ENCODE measurements at places on chromosomes 6 and 20.
A peak's percentile ranks its signal among the peaks of the same experiment; 100 is the strongest.

DNA sequence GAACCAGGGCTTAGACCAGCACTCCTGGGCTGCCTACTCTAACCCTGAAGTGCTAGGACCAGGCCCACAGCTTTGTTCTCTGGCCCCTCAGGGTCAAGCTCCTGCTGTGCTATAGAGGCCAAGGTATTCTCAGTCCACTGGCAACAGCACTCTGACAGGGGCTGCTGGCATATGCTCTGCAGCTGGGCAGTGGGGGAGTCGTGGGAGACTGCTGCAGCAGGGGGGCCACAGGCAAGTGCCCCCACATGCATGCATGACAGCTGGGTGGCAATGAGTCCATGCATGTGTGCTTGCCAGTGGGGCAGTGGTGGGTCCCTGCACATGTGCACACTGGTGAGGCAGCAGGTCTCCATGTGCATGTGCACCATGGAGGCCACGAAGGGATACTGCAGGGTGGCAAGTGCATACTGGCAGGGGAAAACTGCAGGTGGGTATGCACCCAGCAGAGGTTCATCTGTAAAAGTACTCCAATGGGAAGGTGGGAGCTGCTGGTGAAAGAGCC lies 364.9 kb upstream of the IRAK1BP1 start:
- no peak for DNase-seq

- no peak for DNase-seq
Observed at GRCh38 chr6:3194535-3195419, 32.7 kb downstream of the TUBB2B start.

DNA sequence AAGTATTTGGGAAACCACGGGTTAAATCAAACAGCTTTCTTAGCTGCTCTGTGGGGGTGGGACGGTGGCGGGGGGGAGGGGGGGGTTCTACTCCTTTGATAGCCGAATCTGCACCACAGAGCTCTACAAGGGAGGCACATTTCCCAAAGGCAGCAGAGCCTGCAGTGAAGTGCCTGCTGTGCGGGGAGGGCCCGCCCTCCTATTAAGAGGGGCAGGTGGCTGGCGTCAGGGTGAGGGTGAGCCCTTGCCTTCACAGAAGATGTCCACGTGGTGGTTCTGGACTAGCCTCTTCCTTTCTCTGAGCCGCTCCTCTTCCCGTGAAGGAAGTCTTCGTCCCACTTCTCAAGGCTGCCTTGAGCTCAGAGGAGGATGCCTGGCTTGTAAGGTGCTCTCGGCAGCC lies 174.9 kb upstream of the THBS2 start:
- DNase-seq = no peak

DNA sequence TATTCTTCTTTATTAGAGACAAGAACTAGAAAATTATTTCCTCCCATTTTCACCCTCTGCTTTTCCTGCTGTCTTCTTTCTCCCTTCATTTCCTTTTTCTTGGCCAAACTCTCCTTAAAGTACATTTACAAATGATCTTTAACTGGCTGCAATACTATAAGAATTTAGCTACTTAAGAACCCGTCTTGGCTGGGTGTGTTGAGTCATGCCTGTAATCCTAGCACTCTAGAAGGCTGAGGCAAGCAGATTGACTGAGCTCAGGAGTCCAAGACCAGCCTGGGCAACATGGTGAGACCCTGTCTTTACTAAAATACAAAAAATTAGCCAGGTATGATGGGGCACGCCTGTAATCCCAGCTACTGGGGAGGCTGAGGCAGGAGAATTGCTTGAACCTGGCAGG lies 39.3 kb upstream of the SRPK1 start:
- no peak for DNase-seq

DNA sequence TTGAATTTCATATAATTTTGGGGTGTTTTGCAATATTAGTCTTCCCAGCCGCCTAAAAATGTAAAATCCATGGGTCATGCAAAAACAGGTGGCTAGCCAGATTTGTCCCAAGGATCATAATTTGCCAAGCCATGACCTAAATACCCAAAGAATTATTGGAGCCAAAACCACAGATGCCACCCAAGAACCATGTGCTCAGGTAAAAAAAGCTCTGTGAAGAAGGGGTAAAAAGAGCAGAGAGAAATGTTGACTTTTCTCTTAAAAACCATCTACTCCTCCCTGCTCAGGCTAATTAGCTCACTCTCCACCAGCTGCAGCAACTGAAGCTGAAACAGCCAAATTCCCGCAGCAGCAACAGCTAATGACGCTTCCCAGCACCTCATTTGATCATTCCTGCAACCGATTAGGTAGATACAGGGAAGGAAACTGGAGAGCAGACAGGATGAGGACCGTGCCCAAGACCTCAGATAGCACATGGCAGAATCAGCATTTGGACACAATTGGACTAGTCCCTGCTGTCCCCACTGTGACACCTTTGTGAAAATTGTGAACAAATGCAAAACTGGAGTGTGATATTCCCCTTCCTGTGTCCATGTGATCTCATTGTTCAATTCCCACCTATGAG lies 107.9 kb upstream of the NXT1 start:
- no peak for DNase-seq

- DNase-seq = no peak
Observed at GRCh38 chr6:140041571-140042332, 667.3 kb upstream of the CITED2 start.

- no peak for DNase-seq
Observed at GRCh38 chr6:166446146-166446545, 63.4 kb upstream of the MPC1 start.

DNA sequence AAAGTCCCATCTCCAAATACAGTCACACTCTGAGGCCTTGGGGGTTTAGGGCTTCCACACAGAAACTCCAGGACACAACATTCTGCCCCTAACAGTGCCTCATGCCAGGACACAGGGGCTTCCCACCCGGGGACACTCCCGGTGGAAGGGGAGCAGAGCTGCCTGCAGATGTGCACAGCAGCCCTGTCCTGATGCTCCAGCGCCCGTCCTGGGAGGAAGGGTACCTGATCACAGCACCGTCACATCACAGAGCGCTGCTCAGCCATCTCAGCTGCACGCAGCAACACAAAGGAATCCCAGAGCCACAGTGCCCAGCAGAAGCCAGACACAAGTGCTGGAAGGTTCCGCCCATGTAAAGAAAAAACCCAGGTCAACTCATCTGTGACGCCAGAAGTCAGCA lies 156.7 kb downstream of the TAF4 start:
- no peak for DNase-seq

DNA sequence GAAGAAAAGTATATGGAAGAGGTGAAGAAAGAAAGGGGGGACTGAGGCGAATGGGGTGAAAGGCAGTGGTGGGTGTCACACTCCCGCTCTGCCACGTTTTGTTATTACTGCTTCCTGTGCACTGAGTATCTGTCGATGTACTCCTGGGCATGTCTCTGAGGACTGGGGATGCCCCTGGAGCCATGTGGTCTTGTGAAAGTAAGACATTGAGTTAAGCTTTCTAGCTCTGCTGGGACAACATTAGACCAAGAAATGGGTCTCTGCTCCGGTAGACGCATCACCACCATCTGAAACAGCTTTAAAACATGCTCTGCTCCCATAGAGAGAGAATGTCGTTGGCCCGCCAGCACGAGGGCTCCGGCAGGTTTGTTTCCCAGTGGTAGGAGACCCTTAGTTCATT lies 40.0 kb downstream of the IRF4 start:
- DNase-seq = no peak

DNA sequence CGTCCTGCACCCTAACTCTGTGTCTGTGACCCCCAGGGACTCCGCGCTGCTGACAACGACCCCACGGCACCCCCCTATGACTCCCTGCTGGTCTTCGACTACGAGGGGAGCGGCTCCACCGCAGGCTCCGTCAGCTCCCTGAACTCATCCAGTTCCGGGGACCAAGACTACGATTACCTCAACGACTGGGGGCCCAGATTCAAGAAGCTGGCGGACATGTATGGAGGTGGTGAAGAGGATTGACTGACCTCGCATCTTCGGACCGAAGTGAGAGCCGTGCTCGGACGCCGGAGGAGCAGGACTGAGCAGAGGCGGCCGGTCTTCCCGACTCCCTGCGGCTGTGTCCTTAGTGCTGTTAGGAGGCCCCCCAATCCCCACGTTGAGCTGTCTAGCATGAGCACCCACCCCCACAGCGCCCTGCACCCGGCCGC lies 129.0 kb downstream of the TAF4 start:
- no peak for DNase-seq

DNA sequence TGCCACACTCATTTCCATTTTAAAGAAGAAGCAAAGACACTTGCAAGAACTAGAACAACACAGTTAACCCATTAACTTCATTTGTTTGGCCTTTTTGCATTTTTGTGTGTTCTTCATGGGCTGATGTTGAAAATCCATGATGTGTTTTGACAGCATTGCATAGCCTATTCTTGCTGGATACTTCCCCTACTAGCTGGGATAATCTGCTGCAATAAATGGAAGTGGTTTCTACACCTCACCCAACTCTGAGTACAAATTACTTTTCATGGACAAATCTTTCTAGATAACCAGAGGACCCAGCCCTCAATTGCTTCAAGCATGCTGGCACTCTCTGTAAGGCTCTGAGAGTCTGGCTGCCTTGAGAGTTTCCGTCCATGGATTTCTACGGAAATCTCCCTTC lies 26.5 kb downstream of the CST9L start:
- no peak for DNase-seq

- DNase-seq = peak; percentile 57
Observed at GRCh38 chr6:35341557-35341956, 801 bp upstream of the PPARD start.

- DNase-seq = no peak
Observed at GRCh38 chr20:18645851-18646250, 58.0 kb downstream of the DTD1 start.

DNA sequence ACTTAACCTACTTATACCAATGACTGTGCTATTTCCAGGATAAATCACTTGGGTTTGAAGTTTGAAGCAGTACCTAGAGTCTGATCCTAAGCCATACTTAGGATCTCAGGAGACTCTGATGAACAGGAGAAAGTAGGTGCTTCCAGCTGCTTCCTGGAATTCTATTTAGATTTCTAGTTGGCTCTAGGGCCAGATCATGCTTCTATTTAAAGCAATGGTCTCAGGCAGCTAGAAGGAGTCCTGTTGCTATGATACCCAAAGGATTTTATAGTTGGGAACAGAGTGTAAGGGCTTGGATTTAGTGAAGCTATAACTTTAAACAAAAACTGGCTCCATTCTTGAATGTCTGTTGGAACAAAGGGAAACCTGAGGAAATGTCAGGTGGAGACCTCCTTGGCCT lies 52.4 kb upstream of the TINAG start:
- DNase-seq = no peak

DNA sequence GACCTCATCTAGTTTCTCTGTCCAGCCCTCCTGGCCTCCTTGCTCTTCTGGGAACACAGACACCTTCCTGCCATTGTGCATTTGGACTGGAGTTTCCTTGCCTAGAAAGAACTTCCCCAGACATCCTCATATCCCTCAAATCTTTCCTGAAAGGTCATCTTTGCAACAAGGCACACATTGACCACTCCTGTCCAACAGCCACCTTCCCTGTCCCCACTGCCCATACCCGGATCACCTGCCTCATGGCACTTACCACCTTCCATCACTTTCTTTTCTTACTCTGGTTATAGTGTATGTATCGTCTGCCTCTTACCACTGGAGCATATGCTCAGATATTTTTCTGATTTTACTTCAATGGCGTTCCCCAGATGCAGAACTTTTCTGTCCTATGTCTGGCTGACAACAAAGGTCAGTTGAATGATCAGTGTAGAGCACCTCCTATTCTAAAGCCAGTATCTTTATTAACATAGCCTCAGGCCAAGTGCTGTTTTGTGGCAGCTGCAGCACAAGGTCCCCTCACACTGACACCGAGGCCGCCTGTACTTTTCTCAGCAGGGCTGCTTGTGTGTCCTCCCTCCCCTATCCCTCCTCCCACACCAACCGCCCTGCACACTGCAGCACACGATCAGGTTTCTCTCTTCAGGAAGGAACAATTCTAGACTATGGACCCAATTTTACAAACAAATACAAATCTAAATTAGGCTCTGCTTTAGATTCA lies 4.1 kb downstream of the HLA-C start:
- DNase-seq = no peak

DNA sequence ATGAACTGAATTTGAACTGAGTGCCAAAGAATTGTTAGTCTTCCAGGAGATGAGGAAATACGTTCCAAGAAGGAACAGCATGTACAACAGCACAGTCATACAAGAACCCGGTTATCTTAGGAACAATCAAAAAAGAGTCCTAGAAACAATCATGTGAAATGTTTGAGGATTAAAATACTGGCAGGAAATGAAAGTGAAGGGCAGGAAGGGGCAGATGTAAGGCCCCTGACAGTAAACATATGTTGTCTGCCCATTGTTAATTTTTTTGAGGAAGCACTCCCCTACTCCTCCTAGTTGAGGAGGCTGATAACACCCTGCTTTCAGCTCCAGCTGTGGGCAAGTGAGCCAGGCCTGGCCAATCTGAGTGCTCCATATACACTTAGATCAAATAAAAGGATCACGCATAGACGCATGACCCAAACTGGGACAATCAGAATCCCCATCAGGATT lies 220.9 kb downstream of the HACE1 start:
- DNase-seq = no peak

- no peak for DNase-seq
Observed at GRCh38 chr20:36017048-36017951, 48.9 kb downstream of the CNBD2 start.

- no peak for DNase-seq
Observed at GRCh38 chr20:11103866-11104265, 430.1 kb upstream of the JAG1 start.

DNA sequence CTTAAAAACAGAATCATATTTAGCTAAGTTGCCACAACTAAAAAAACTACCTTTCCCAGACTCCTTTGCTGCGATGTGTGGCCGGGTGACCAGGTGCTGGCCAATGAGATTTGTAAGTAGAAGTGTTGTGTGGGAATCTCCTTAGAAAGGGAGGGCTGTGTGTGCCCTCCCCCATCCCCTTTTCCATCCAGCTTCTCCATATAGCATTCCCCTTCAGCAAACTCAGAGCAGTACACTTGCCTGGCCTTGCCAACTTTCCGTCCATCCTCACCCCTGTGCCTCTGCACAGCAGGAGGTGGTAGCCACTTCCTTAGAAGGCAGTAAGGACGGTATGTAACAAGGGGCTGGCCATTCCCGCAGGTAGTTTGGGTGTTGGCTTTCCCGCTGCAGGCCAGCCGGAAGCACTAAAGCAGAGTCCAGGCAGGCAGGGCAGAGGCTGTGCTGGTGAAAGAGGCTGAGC lies 22.3 kb upstream of the KCNK16 start:
- DNase-seq = peak; percentile 40

- DNase-seq = no peak
Observed at GRCh38 chr6:130296854-130297253, 69.0 kb upstream of the TMEM200A start.

- DNase-seq = no peak
Observed at GRCh38 chr6:75463061-75463460, 30.5 kb downstream of the FILIP1 start.

GRCh38 chr6:20699402-20699801 lies 165.1 kb downstream of the CDKAL1 start:
- DNase-seq = no peak

DNA sequence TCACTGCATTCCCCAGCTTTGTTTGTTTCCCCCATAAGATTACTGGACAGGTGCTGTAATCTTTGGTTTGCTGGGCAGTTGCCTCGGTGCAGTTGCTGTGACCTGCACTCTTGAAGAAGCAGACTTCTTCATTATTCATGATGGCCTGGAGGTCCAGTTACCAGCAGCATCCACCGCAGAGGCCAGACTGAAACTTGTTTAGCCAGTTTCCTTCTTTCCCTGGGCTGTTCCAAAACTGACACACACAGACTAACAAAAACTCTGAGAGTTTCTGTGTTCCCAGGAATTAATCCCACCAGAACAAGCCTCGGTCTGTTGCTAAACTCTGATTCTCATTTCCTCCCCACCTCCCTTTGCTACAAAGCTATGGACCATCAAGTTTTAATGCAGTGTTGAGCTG lies 144.1 kb downstream of the QRSL1 start:
- no peak for DNase-seq

- no peak for DNase-seq
Observed at GRCh38 chr6:25944688-25945574, 14.4 kb upstream of the SLC17A2 start.

All from K562 (cell line).